ENCODE measurements at places on chromosomes 7 and 10.

DNA sequence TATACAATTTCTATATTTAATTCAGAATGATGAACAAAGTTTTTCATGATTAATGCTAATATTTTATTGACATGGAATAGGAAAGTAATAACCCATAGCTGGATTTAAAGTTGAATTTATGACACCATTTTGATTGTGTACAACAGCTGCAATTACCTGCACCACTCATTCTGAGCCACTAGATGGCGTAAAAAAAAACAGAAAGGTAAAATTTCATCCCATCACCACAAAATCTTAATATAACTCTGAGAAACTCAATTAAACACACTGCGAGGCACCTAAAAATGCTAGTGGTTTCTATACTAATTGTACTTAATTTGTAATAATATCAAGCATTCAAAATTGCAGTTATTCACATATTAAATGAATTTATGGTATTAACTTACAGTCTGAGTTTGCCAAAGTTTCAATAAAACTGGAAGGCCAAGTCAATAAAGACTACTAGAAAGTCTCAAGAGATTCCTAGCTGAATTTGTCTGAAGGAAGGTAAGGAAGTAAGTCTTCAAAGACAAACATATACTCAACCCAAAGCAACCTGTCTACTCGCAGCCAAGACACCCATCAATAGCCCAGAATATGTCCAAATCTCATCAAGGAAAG is 182.5 kb downstream of the SKAP2 start:
- DNase-seq: no peak

DNA sequence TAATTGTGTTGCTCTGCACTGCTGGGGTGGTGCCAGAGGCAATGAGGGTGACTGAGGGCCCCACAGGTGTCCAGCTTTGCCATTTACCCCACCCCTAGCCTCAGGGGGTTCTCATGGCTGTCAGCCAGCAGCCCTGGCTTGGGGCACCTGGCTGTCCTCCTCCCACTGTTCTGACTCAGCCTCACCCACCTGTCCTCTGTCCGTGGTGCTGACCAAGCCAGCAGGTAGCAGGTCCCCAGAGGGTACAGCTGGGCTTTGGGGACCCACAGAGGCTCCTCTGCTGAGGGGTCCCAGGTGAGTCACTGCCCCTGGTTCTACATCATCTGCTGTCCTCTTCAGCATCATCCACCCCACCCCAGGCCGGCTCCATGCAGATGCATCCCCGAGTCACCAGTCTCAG is 32.2 kb upstream of the ZNF716 start:
- no peak for DNase-seq

GRCh38 chr7:22677680-22678079 is 49.3 kb upstream of the IL6 start:
- no peak for DNase-seq

DNA sequence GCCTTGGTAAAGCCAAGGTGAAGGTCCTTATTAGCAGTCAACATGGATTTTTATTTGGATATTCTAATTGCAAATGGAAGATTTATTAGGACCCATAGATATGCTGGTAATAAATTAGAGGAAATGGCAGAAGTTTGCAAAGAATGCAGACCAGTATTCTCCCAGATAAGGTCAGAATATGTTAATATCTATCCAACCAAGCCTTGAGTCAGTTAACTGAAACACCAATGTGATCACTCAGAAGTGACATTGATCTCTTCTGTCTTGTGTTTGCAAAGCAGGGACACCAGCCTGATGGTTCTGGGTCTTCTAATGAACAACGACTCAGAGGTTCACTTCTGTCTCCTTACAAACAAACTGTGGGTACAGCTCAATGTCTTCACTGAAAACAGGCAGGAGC is 21.5 kb downstream of the UROS start:
- no peak for DNase-seq

- DNase-seq: no peak
Observed at GRCh38 chr10:127398140-127398970, 150.8 kb upstream of the NPS start.

DNA sequence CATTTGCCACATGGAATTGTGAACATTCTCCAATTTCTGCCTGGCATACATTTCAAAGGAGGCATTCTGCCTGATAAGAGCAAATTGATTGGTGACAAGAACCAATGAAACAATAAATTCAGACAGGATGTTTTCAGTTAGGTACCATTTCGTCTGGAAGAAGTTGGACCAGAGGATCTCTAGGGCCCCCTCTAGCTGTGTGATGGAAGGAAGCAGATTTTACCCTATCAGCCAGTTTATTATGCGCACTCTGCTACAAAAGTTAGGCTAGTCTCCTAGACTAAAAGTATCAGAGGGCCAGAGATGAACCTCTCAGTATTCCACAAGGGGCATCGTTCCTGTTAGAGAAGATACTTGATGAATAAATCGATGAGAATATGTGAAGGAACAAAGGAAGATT is 118.0 kb downstream of the BUB3 start:
- no peak for DNase-seq

DNA sequence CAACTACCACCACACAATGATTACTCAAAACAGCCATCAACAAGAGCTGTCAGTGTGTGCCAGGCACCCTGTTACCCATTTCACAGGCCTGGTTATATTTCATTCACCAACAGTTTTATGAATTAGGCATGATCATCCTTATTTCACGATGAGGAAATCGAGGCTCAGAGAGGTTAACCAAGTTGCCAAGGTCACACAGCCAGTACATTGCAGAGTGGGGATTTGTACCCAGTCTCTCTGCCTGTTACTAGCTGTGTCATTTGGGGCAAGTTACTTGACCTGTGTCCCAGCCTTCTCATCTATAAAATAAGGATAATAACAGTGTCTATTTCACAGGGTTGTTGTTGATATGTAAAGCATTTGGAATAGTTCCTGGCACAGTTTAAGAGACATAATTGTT is 97.2 kb downstream of the COL13A1 start:
- no peak for DNase-seq

All from H1 (cell line).